ENCODE measurements at places on chromosomes 13 and 19. TPM values are rescaled to one million over a fixed set of nuclear protein-coding genes. Genes with fewer than 3 reads are reported as not detected.
A peak's percentile ranks its signal among the peaks of the same experiment; 100 is the strongest.

DNA sequence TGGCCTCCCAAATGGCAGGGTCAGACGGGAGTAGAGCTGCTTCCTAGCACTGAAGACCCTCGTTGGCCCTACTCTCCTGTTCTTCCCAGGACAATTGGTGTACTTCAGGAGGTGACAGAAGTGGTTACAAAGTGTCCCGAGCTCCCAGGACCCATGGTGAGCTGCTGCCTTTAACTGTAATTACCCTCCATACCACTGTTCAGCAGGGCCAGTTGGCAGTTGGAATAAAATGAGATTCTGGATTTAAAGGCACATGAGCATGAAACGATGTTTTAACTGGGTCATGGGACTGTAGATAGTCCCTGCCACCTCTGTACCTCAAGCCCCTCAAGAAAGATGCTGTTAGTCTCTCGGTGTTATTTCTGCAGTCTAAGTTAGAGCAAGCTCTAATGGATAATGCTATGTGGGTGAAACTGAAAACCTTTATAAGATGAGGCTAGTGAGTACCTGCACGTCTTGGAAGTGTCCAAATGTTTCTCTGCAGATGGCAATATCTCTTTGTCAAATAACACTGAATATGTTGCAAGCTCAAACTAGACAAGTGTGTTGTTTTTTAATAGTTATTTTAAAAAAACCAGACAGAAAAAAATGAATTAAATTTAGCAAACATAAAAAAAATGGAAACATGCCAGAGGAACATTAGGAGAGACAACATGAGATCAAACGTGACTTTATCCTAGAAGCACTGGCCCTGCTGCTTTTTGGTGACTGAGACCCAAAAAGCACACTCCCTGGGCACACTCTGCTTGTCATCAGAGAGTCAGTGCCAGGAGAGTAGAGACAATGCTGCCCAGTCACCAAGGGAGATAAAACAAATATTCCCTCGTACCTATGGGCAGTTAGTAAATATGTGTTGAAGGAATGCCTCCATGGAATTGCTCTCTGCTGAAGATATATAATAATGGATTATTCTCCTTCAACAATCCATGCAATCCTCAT lies 266.3 kb downstream of the LMO7 start:
- DNase-seq, result no peak

DNA sequence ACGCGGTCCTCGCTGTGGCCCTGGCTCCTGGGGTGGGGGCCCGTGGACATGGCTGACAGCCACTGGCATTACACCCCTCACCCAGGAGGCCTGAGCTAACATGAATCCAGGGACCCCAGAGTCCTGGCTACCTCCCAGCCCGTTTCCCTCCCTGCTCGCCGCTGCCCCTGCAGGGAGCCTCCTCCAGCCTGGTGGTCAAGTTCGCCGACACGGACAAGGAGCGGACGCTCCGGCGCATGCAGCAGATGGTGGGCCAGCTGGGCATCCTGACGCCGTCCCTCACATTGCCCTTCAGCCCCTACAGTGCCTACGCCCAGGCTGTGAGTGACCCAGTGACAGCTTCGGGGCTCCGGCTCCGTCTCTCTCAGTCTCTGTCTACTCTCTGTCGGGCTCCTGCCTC lies 56.6 kb downstream of the CELF5 start:
- DNase-seq, result no peak

DNA sequence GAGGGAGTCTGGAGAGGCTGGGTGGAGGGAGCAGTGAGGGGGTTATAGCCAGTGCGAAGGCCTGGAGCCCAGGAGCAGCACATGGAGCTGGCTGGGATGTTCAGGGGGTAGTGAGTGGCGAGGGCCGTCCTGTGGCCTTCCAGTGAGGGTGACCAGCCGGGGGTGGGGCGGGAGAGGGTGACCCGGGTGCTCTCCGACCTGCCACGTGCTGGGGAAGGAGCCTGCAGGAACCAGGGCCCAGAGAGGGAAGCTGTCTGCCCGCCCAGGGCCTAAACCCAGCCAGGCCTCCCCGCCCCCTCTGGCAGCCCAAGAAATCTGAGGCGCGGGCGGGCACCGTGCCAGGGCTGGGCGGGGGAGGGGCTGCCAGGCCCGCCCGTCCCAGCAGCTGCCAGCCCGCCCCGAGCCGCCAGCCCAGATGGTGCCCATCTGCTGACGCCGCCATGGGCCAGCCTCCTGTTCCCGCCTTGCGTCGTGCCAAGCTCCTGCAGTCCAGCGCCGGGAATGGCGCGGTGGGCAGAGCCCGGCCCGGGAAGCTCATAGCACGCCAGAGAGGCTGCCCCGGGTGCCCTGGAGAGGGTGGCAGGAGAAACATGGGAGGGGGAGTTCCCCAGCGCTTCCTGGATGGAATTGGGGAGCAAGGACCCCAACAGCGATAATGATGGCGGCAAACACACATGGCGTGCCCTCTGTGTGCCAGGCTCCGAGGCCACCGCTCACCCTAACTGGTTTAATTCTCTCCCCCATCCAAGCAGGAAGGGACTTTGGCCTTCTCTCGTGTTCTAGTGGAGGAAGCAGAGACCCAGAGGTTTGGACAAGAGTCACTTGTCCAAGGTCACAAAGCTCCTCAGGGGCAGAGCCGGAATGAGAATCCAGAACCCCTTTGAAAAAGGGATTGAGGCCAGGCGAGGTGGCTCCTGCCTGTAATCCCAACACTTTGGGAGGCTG lies 21.5 kb downstream of the NFIC start:
- DNase-seq, result no peak

DNA sequence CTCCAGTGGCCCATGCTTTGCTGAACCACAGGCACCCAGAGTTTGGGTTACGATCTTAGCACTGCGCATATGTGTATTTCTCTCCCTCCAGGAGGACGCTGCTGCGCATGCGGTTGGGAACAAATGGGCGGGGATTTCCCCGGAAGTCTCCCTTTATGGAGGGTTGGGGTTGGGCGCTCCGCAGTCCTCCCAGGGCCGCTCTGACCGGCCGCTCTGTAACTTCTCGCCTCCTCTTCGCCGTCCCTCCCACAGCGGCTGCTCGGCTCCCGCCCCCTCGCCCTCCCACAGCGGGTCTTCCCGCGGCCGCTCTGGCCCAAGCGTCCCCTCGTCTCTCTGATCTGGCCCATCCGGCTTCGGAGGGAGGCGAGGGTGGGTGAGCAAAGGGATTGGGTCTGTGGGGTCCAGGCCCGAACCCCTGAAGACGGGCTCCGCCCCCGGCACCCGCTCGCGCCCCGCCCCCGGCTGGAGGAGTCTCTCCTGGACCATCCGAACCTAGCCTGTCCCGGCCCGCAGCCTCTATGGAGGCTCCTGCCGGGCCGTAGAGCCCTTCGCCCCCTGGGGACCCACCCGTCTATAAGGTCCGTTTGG lies at the start of gene MEGF8:
MEGF8 (plus strand) TSS at position 328 of the 588 bp plus-strand sequence. CDS start 609 bp downstream, outside the sequence.
- peak; percentile 99 for DNase-seq

C5AR2 gene
- 0.05 TPM for total RNA-seq
